Renal cortical epithelial cell (primary cell): ENCODE measurements at places on chromosomes 6 and 20. TPM values are rescaled to one million over a fixed set of nuclear protein-coding genes. Genes with fewer than 3 reads are reported as not detected.

GHRH gene
- not detected in 2 replicates for total RNA-seq

RIMS4 gene
- 0.05 TPM in 1 of 2 replicates, not detected in the other for total RNA-seq

SNX21 gene
- 26.9 and 32.1 TPM in 2 replicates for total RNA-seq

LKAAEAR1 gene
- total RNA-seq = not detected in 2 replicates

PAK5 gene
- not detected in 2 replicates for total RNA-seq

ADGRF5 gene
- total RNA-seq = 0.17 and 0.70 TPM in 2 replicates

DNA sequence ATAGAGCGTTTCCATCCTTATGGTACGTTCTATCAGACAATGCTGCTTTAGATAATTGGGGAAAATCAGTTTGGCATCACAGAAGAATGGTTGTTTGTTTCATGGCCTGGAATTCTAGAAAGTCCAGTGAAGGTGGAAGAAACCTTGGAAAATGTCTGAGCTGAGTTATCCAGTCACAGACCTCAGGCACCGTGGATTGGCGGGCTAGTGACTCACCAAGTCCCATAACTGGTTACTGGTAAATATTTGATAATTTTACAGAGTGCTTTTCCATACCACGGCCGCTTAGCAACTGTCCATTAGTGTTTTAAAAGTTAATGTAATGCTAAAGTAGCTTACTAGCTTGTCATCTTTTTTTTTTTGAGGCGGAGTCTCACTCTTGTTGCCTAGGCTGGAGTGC is 99.4 kb downstream of the SLC35B3 start:
- DNase-seq = peak; percentile 15

DNA sequence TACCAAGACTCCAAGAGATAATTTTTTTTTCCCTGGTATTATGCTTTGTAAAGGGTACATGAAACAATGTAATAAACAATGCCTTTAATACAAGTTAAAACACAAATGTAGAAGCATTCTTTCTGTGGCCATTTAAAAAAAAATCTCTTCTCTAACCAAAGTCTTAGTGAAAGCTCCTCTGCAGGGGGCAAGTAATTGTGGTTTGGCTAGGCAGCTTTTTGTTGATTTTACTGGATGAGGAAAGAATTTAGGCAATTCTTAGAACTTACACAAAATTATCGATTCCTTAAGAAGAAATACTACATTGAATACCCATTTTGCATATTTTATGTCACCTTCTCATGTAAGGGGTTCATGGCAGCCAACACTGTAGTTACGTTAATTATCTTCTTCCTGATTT is 12.4 kb downstream of the TFB1M start:
- DNase-seq = peak; percentile 51

DNA sequence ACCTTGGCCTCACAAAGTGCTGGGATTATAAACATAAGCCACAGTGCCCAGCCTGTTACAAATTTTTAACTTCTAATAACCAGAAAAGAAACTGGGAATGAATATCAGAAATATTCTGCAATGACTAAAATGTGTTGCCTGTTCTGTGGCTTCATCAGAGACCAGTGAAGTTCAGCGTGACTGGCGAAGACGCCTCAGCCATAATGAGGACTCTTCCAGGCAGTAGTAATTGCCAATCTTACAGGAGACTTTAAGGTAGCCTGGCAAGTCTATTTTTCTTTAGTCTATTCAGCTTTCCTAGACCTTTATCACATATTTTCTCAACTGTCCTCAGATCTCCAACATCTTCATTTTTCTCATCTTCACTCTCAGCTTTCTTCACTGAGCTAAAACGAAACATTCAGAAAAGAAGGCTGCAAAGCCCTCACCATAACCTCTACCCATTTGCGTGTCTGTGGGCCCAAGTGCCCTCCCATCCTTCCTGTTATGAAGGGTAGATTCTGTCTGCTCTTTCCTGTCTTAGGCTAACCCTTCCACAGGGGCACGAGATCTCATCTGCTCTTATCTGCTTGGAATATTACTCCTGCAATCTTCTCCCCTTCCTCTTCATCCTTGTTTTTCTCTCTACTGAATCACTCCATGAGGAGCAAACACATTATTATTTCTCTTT is 42.0 kb upstream of the OLIG3 start:
- no peak for DNase-seq

GRCh38 chr6:72742001-72742673 is 120.3 kb downstream of the KCNQ5 start:
- DNase-seq = no peak

DNA sequence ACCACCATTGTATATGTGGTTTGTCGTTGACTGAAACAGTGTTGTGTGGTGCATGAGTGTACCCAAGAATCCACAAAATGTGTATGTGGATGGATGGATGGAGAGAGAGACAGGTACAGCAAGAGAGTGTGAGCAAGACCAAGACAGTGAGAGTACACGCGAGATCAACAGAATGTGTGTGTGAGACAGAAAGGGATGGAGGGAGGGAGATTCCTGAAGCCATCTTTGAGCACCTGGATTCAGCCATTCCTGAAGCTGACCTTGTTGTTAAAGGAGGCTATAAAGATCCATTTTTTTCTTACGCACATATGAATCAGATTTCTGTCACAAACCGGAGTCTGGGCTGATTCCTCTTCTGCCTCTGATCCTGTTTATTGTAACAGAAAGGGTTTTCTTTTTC is 64.1 kb downstream of the TFAP2C start:
- no peak for DNase-seq

- DNase-seq = no peak
Observed at GRCh38 chr20:45247865-45248264, 6.5 kb downstream of the SLPI start.

GRCh38 chr6:145063091-145063490 is 672.2 kb downstream of the EPM2A start:
- DNase-seq = no peak

DNA sequence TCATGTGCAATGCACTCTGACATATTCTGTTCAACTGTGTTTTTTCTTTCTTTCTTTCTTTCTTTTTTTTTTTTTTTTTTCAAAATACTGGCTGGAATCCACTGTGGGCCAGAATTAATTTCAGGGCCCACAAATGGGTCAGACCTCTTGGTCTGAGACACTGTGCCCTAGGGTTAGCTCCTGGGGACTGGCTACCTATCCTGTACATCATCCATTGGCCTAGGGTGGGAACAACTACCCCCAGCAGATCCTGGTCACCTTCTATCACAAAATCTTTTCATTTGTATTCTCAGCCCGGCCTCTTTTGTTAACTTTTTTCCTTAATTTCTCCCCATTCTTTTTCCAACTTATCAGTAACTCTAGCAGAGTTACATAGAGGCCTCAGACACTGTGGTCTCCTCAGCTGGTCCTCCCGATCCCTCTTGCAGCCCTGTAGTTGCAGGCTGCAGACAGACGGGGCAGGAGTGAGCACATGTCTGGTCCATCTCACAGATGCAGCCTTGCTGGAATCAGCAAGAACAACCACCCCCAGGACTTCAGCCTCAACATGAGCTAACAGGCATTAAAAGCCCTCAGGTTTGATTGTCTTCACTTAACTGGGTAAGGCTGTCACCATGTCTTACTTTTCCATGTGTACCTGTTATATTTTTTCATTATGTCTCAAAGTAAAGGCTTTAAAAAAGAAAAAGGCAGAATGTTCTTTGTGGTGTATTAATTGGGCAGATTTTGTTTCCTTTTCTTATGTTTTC is 41.3 kb downstream of the TXLNB start:
- DNase-seq = peak; percentile 58

DNA sequence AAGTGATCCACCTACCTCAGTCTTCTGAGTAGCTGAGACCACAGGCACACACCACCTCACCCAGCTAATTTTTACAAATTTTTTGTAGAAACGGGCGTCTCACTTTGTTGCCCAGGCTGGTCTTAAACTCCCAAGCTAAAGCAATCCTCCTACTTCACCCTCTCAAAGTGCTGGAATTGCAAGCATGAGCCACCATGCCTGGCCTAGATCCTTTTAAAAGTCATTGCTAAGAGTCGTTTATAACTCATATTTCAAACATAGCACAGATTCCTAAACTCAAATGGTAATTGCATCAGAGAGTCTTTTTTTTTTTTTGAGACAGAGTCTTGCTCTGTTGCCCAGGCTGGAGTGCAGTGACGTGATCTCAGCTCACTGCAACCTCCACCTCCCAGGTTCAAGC is 7.7 kb upstream of the SAMHD1 start:
- no peak for DNase-seq

GRCh38 chr6:38234934-38235682 is 404.6 kb downstream of the BTBD9 start:
- DNase-seq = no peak

DNA sequence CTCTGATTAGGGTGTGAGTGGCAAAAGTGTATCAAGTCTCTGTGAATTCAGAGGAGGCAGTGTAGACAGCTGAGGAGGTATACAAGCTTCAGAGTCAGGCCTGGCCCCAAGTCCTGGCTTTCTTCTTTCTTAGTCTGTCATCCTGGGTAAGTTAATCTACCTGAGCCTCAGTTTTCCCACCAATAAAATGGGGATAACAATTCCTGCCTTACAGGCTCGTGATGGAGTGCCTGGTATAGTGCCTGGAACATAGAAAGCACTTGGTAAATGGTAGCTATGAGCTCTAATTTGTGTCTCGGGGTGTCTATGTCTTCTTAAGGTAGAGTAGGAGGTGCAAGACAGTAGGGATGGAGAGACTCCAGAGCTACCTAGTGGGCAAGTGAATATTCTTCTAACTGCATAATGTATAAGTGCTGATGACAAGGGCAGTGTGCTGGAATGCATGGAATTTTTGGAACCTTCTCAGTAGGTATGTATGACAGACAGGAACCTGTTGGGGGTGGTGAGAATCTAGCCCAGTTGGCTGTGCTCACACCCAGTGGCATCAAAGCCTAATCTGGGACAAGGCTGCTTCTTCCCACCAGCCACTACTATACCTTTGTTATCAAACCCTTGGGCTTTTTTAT is 4.0 kb upstream of the SCUBE3 start:
- no peak for DNase-seq
